A172 (cell line): ENCODE measurements at places on chromosomes 2 and 18. TPM values are rescaled to one million over a fixed set of nuclear protein-coding genes. Genes with fewer than 3 reads are reported as not detected.

The CXCR4 gene
- 2.8 and 4.3 TPM in 2 replicates for total RNA-seq

The PIEZO2 gene
- total RNA-seq = 1.8 and 2.5 TPM in 2 replicates

The KLHL41 gene
- 0.19 TPM in 1 of 2 replicates, not detected in the other for total RNA-seq

The GNLY gene
- total RNA-seq = not detected in 2 replicates

The ABCG5 gene
- total RNA-seq = not detected in 2 replicates

The HOXD12 gene
- not detected in 2 replicates for total RNA-seq

The ELOA2 gene
- total RNA-seq = not detected in 2 replicates

The GCG gene
- total RNA-seq = not detected in 2 replicates

The REV1 gene
- 29.2 and 34.1 TPM in 2 replicates for total RNA-seq

The ACADL gene
- not detected in 2 replicates for total RNA-seq

The NEUROD1 gene
- total RNA-seq = not detected in 2 replicates

The EPB41L3 gene
- not detected in 2 replicates for total RNA-seq

The SLC4A5 gene
- total RNA-seq = 0.07 TPM in 1 of 2 replicates, not detected in the other

The ANKRD53 gene
- not detected in 2 replicates for total RNA-seq

The SLC8A1 gene
- 34.5 and 37.6 TPM in 2 replicates for total RNA-seq

The IL36B gene
- total RNA-seq = 0.19 TPM in 1 of 2 replicates, not detected in the other

GRCh38 chr2:31060397-31060796 is 77.8 kb downstream of the GALNT14 start:
- no peak for DNase-seq

DNA sequence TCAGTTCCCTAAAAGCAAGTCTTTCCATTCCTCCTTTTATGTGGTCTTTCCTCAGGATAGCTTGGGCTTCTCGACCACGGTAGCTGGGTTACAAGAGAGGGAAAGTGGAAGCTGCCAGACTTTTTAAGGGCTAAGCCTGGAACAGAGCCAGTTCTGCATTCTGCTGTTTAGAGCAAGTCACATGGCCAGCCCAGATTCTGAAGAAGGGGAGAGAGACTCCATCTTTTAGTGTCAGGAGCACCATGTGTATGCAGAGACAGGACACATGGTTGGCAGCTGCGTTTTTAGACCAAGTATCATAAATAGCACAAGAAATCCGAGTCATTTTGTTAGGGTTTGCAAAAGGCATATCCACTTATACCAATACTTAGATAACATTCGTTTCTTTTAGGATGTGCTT is 4.7 kb downstream of the HMSD start:
- no peak for DNase-seq

GRCh38 chr2:111250448-111251030 is 129.8 kb downstream of the BCL2L11 start:
- DNase-seq = no peak

GRCh38 chr2:151114874-151115273 is 146.8 kb downstream of the RBM43 start:
- DNase-seq = no peak

GRCh38 chr2:151840216-151841046 is 12.2 kb upstream of the ARL5A start:
- DNase-seq = no peak

DNA sequence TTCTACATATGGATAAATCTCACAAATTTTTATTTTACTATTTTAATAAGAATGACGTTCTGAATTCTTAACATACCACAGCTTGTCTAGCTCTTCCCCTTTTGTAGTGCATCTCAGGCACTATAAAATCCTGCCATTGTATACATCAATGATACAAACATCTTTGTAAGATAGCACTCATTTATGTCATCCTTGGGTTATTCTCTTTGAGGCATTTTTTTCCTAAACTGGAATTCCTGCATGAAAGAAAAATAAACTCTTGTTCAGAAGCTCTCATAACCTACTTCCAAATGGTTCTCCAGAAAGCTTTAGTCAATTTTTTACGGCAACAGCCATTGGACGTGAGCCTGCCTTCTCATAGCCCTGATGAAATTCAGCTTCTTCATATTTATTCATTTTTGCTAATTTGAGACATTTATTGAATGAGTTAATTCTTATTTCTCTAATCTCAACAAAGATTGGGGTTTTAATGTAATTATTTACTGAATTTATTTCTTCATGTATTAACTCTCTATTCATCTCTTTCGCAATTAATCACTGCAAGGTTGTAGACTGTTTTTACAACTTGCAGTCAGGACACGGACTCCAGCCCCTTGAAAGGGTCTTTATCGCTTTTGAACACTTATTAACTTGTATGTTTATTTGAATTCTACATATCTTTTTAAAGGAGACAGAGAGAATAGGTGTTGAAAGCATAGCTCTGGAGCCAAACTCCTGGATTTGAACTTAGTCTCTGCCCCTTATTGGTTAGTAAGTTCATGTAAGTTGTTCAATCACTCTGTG is 57.6 kb upstream of the PARD3B start:
- DNase-seq = no peak

- no peak for DNase-seq
These were observed 348.3 kb downstream of the ADCYAP1 start for GRCh38 chr18:1252936-1253335.

DNA sequence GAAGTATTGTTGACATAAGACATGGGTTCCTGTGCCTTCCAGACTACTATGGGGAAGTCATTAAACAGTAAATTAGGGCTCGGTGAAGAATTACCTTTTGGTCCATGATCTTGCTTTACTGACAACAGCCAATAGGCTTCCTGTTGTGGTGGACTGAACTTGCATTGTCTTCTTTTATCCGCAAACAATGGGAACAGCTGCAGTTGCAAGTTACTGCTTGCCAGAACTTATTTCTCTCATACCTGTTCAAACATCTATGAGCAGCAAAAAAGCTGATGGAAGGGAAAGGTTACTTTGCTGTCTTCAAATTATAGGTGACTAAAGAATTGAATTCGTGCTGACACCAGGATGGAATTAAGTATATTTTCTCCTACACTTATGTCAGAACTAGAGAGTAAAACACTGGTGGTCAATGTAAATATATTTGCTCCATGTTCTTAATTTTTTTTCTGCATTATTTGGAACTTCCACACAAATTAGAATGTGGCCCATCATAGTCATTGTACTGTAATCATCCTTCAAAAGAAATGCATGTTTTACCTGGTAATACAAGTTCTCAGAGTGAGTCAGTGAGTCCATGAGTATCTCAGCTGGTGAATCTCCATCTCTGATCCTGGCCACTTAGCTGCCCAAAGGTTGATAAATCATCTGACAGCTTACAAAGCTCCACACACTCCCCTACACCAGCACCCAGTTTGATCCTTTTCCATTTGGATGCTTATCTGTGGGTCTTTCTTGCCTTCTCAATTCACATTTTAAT is 37.3 kb upstream of the RNF152 start:
- no peak for DNase-seq

DNA sequence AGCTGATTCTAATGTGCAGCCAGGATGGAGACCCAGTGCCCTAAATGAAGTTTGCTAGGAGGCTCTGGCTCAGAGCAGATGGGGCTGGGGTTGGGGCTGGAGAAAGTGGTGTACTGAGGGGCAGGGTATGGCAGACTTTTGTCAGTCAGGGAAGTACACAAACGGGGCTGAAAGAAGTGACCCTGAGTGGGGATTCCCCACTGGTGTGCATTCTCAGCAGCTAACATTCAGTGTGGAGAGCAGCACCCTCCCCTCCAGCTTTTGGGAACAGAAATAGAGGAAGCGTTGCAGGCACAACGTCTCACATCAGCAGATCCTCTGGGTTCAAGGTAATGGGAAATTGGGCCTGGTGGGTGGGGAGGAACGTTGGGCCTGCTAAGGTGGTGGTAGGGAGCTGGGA is 89.1 kb upstream of the GCFC2 start:
- DNase-seq = no peak

GRCh38 chr2:18522484-18523146 is 37.8 kb downstream of the RDH14 start:
- no peak for DNase-seq

- no peak for DNase-seq
These were observed 19.8 kb downstream of the GRHL1 start for GRCh38 chr2:9971105-9971818.

DNA sequence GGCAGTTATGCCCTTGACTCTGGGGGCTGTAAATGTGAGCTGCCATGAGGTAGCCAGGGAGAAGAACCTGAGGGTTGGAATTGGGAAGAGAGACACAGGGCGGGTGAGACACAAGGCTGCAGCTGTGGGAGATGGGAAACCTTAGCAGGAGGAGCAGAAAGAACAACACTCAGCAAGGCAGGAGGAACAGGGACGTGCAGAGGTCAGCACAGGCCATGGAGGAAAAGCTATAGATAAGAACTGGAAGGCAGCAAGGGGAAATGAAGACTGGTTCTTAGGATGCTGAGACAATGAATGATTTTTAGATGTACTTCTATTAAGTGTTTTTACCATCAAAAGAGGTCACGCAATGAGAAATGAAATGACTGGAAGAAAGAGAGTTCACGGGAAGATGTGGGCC is 80.2 kb downstream of the USP40 start:
- no peak for DNase-seq
